CD4-positive, CD25-positive, alpha-beta regulatory T cell (primary cell): ENCODE measurements at places on chromosomes 11 and 22.

GRCh38 chr11:73999581-74000306 is 9.1 kb downstream of the UCP3 start:
- DNase-seq = no peak

DNA sequence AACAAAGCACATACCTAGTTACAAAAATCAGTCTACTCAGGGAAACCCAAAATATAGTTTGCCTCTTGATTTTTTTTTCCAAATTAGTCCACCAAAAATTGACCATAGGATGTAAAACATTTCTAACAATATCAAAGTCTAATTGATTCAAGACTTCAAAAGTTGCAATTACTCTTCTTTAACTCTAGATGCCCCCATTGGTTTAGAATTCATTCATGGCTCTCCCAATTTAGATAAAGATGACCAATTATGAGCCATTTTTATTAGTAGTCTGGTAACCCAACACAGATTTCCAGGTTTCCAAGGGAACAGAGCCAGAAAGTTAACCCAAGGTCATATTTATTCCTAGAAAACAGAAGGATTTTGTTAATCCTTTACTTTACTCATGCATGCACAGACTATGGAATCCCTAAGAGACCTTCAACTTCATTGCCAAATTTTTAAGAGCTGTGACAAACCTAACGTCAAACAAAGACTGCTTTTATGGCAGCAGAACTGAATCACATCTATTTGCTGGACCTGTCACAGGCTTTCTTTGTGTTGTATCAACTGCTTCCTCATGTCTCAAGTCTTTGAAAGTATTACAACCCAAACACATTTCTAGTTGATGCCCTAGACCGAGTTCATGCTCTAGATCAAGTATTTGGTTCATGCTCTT is 55.3 kb downstream of the C22orf42 start:
- DNase-seq = peak; percentile 32

DNA sequence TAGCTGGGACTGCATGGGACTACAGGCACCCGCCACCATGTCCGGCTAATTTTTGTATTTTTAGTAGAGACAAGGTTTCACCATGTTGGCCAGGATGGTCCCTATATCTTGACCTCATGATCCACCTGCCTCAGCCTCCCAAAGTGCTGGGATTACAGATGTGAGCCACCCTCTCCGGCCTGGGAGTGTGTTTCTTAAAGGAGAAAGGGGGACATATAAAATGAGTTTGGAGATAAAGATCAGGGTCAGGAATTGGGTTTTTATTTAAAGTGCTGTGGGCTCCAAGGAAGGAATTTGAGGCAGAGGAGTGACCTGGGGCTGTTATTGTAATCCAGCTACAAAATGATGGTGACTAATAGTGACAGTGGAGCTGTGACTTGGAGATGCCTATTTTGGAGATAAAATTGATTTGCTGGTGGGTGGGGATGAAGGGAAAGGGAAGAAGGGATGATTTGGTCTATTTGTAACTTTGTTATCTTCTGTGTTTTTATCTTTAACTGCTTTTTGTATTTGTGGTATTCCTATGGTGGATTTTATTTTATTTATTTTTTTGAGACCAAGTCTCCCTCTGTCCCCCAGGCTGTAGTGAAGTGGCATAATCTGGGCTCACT is 5.0 kb downstream of the CRKL start:
- no peak for DNase-seq

GRCh38 chr22:41377846-41378245 is 3.9 kb upstream of the TEF start:
- DNase-seq = no peak

- no peak for DNase-seq
Measured at GRCh38 chr22:45036154-45036553, 26.3 kb upstream of the PHF21B start.
